ENCODE measurements at places on chromosomes 12 and 14. TPM values are rescaled to one million over a fixed set of nuclear protein-coding genes. Genes with fewer than 3 reads are reported as not detected.
A peak's percentile ranks its signal among the peaks of the same experiment; 100 is the strongest.

- DNase-seq: peak; percentile 29
These were observed 107.0 kb downstream of the HELB start for GRCh38 chr12:66409195-66409871.

GRCh38 chr12:122646517-122647217, 56.5 kb downstream of the HCAR2 start:
- no peak for DNase-seq

DNA sequence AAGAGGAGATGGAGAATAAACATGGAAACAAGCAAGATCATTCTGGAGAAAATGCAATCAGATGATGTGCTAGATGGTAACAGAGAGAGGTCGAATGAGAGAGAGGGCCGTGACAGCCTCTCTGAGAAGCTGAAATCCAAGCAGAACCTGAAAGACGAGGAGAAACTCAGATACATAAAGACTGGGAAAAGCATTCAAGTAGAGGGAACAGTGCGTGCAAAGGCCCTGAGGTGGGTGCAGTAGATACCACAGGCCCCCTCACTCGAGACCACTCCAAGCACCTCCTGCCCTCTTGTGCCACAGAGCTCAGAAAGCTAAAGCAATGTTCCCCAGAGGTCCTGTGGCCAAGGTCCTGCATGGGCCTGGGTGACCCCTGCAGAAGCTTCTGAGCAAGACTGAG, 54.8 kb upstream of the DLK1 start:
- no peak for DNase-seq

GRCh38 chr14:104458845-104459244, 120.7 kb upstream of the C14orf180 start:
- DNase-seq: no peak

DNA sequence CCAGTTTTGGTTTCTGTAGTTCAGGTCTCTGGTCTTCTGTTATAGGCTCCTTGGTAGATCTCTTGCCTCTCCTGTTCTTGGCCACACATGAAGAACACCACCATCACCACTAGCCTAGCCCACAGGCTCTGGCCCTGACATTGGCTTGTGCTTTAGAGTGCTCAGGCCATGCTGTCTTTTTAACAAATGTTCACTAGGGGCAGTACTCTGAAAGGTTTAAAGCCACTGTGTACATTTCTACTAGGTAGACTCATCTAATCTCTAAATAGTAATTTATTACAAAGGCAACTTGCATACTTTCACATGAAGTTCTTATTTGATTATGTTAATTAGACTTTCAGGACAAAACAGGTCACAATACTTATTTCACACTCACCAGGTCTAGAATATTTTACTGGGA, 38.3 kb downstream of the PDE6H start:
- no peak for DNase-seq

DNA sequence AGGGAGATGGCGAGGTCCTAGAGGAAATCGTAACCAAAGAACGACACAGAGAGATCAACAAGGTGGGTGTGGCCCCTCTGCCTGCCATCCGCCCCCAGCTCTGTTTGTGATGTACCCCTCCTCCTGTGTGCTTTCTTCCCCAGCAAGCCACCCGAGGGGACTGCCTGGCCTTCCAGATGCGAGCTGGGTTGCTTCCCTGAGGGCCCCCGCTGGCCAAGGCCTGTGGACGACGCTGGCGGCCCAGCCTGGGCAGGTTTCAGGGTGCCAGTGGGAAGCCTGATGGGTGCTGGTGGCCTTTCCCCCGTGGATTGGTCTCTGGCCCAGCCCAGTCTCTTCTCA, 2.0 kb downstream of the ARL6IP4 start:
- no peak for DNase-seq

- peak; percentile 34 for DNase-seq
These were observed 551 bp downstream of the RAP1B start for GRCh38 chr12:68611094-68611805.

GRCh38 chr12:64747695-64748094, 11.5 kb downstream of the GNS start:
- DNase-seq: no peak

DNA sequence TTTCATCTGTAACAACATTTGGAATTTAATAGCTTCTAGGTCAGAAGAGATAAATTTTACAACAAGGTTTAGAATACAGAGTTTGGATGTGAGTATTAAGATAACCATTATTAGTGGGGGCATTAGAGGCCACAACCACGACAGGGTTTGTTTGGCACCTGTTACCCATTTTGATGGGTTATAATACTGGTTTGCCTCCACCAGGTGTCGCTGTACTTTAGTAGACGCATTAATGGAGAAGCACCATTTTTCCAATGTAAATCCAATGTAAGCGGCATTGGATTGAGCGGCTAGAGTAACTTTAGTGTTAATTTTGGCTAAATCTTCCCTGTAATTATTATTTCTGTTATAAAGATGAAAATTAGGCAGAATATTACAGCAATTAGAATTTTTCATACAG, 136.2 kb downstream of the SLCO1B3 start:
- peak; percentile 35 for DNase-seq

DNA sequence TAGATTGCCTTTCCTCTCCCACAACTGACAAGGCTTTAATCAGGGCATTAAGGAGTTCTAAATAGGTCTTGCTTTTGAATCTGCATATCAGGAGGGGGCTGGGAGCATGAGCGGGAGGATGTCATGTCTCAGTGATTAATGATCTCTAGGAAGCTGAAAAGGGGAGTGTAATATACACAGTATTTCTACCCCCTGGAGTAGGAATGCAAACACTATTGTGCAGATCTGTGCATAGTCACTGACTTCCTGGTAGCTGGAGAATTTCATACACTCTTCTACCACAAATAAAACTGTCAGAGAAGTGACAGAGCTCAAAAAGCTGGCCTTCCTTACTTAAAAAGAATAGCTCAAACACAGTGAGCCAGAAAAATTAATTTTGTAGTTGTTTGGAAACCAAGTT, 65.8 kb downstream of the RIC8B start:
- DNase-seq: no peak

- no peak for DNase-seq
These were observed 61.9 kb downstream of the PAX9 start for GRCh38 chr14:36723530-36723929.

- peak; percentile 52 for DNase-seq
These were observed 8.0 kb upstream of the ASB8 start for GRCh38 chr12:48165089-48165981.

GRCh38 chr14:58789736-58790135, 152.0 kb downstream of the DACT1 start:
- no peak for DNase-seq

- DNase-seq: no peak
These were observed 46.9 kb upstream of the IGF1 start for GRCh38 chr12:102527171-102527720.

DNA sequence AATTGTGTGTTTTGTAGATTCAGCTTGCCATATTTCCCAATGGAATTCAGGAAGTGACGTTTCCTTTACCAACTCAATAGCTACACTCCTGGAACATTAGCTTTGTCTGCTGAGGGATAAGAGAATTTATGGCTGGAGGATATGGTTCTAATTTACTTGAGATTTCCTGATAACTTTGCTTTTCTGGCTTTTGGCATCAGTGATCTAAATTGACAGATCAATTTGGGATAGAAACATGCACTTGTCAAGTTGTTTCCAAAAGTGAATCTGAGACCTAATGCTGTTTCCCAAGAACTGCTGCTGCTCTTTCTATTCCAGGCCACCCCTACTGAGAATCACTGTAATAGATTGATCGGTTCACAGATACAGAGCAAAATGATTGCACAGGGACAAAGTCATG, 43.2 kb downstream of the MGAT4C start:
- DNase-seq: no peak

- DNase-seq: no peak
These were observed 26.9 kb downstream of the BATF start for GRCh38 chr14:75549169-75549568.

PTPN6 gene
- 1.1 TPM for total RNA-seq

PRR4 gene
- total RNA-seq: 3.3 TPM

ZBTB1 gene
- 36.0 TPM for total RNA-seq

C14orf132 gene
- 42.1 TPM for total RNA-seq

GYS2 gene
- total RNA-seq: not detected

MFAP5 gene
- not detected for total RNA-seq

SLC17A8 gene
- total RNA-seq: not detected

MYF5 gene
- not detected for total RNA-seq
